ENCODE measurements at places on chromosomes 2 and 18. TPM values are rescaled to one million over a fixed set of nuclear protein-coding genes. Genes with fewer than 3 reads are reported as not detected.

GRCh38 chr2:19776941-19777514 lies 124.8 kb downstream of the TTC32 start:
- H3K4me3 ChIP-seq = no peak overlapping the region
- no peaks in the 10 kb centered on the region for H3K36me3 ChIP-seq
- no peak overlapping the region for H3K27ac ChIP-seq
- DNase-seq = no peak
- H3K27me3 ChIP-seq = no peaks in the 10 kb centered on the region

PDE11A gene
- 0.86 TPM for total RNA-seq

GRCh38 chr18:62026586-62026985 lies 133.8 kb upstream of the RNF152 start:
- H3K36me3 ChIP-seq = no peaks in the 10 kb centered on the region
- H3K27ac ChIP-seq = no peak overlapping the region
- peaks cover 11% of the 10 kb centered on the region for H3K4me1 ChIP-seq
- no peaks in the 10 kb centered on the region for H3K27me3 ChIP-seq
- no peak overlapping the region for H3K4me3 ChIP-seq

FBXO36 gene
- total RNA-seq = 2.3 TPM

DNA sequence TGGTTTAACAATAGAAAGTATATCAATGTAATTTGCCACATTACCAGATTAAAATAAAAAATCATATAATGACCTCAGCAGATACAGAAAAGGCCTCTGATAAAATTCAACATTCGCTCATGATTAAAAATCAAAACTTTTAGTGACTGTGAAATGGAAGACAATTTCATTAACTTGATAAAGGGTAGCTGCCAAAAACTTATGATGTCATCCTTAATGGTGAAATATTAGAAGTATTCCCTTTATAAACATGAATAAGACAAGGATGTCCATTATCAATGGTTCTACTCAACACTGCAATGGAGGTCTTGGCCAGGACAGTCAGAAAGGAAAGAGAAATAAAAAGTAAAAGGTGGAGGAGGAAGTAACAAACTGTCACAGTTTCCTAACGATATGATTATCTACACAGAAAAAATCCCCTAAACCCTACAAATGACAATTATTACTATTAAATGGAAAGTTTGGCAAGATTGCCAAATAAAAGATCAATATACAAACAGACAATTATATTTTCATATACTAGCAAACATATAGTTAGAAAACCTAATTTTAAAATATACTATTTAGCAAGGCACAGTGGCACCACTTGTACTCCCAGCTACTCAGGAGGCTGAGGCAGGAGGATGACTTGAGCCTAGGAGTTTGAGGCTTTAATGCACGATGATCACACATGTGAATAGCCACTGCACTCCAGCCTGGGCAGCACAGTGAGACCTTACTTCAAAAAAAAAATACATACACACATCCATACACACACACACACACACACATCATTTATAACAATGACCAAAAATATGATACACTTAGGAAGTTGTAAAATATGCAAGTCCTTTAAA lies 12.8 kb downstream of the METTL8 start:
- H3K4me1 ChIP-seq = no peaks in the 10 kb centered on the region
- no peaks in the 10 kb centered on the region for H3K27me3 ChIP-seq
- DNase-seq = no peak
- no peak overlapping the region for H3K4me3 ChIP-seq

DNA sequence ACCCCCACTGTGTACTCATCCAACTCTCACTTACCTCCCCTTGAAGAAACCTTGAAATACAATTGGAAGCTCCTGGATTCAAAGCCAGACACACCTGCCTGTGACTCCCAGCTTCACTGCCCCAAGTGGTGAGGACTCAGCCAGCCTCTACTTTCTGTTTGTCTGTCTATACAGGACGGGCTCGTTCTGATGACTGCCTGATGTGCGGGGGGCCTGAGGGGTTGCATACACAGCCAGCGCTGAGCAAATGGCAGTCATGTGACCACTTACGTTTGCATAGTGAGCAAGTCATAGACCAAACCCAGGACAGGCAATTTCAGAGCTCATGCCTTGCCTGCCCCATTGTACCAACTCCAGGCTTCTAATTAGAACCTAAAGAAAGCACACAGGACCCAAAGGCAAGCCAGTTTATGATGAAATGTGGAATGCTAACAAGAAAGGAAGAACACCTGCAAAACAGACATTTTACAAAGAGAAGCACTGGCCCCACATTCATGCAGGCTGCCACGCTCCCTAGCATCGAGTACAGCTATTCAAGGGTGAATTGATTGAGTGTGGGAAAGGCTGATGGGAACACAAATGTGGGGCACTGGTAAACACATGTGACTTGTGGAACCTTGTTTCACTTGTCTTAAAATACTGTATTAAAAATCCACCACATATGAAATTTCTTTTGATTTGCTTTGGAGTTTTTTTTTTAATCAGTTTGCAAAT lies 137.8 kb downstream of the LNPK start:
- H3K4me1 ChIP-seq = no peaks in the 10 kb centered on the region
- H3K27me3 ChIP-seq = no peaks in the 10 kb centered on the region
- H3K4me3 ChIP-seq = no peak overlapping the region
- no peak overlapping the region for H3K27ac ChIP-seq
- no peaks in the 10 kb centered on the region for H3K36me3 ChIP-seq

PRKAG3 gene
- total RNA-seq = not detected

DNA sequence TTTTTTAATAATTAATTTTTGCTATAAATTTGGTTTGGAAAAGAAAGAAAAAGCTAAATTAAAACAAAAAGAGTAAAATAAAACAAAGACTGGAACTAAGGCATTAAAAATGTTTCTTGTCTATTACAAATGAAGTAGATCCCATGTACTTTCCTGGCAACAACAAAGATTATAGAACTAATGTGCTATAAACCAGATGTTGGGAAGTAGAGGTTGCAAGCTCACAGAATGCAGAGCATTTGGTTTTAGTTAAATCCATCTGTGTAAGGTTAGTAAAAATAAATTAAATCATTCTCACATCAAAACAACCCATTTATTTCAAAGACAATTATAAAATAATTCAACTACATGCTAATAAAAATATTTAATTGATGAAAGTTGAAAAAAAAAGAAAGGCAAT lies 157.2 kb upstream of the ZC3H15 start:
- no peaks in the 10 kb centered on the region for H3K4me1 ChIP-seq
- no peak overlapping the region for H3K4me3 ChIP-seq
- no peak for DNase-seq

GRCh38 chr18:212780-213179 lies 54.4 kb downstream of the USP14 start:
- no peaks in the 10 kb centered on the region for H3K4me1 ChIP-seq
- peak; percentile 19 for DNase-seq
- H3K27ac ChIP-seq = no peak overlapping the region
- no peaks in the 10 kb centered on the region for H3K27me3 ChIP-seq

NEDD4L gene
- total RNA-seq = 7.1 TPM

CHRNA1 gene
- not detected for total RNA-seq

- no peak overlapping the region for H3K4me3 ChIP-seq
- H3K27me3 ChIP-seq = peaks cover 25% of the 10 kb centered on the region
- no peaks in the 10 kb centered on the region for H3K4me1 ChIP-seq
- H3K27ac ChIP-seq = no peak overlapping the region
Measured at GRCh38 chr2:233793465-233794127, 15.5 kb downstream of the MROH2A start.

DNA sequence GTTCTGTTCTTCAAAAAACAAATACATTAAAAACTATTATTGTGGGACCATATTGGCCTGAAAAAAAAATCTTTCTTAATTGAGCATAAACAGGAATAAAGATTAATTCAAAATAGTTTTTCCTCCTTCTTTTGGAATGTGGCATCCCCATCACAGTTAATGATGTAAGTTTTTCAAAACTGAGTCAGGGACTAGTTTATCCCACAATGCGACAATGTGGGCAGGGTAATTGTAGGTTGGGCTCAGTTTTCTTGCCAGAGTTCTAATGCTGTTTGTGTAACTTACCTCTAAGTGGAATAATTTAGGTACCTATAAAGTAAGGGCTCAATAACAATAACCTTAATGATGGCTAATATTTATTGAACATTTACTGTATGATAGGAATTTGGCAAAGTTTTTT lies 82.0 kb downstream of the PMS1 start:
- peaks cover 22% of the 10 kb centered on the region for H3K36me3 ChIP-seq
- H3K27me3 ChIP-seq = no peaks in the 10 kb centered on the region
- no peak overlapping the region for H3K4me3 ChIP-seq

RNF138 gene
- total RNA-seq = 14.4 TPM

TSPYL6 gene
- not detected for total RNA-seq

GRCh38 chr2:150548527-150548926 lies 61.1 kb upstream of the RND3 start:
- no peak overlapping the region for H3K4me3 ChIP-seq
- H3K27ac ChIP-seq = no peak overlapping the region
- H3K4me1 ChIP-seq = peaks cover 6% of the 10 kb centered on the region
- H3K36me3 ChIP-seq = no peaks in the 10 kb centered on the region
- H3K27me3 ChIP-seq = no peaks in the 10 kb centered on the region

GRCh38 chr2:238255636-238256035 lies 15.8 kb upstream of the HES6 start:
- no peak for DNase-seq
- H3K36me3 ChIP-seq = no peaks in the 10 kb centered on the region
- H3K27ac ChIP-seq = no peak overlapping the region
- H3K27me3 ChIP-seq = no peaks in the 10 kb centered on the region

DNA sequence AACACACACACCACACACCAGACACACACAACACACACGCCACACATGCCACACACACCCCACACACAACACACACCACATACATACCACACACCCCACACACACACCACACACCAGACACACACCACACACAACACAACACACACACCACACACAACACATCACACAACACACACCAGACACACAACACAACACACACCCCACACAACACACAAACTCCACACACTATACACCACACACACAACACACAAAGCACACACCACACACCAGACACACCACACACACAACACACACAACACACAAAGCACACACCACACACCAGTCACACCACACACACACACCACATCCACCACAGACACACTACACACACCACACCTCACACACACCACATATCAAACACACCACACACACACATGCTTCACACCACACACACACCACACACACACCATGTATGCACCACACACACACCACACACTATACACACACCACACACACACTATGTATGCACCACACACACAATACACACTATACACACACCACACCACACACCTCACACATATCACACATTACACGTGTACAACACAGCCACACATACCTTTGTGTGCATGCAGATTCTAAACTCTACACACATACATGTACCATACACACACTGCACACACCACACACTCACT lies 72.2 kb downstream of the TMEM18 start:
- no peak overlapping the region for H3K27ac ChIP-seq
- no peaks in the 10 kb centered on the region for H3K4me1 ChIP-seq
- no peak for DNase-seq
- no peaks in the 10 kb centered on the region for H3K36me3 ChIP-seq
- H3K4me3 ChIP-seq = no peak overlapping the region

GRCh38 chr2:101736233-101736632 lies 38.7 kb downstream of the MAP4K4 start:
- no peaks in the 10 kb centered on the region for H3K27me3 ChIP-seq
- peak; percentile 23 for DNase-seq
- H3K36me3 ChIP-seq = no peaks in the 10 kb centered on the region
- H3K4me1 ChIP-seq = peaks cover 80% of the 10 kb centered on the region
- peak overlapping the region; percentile 46 for H3K27ac ChIP-seq

RRM2 gene
- total RNA-seq = 23.5 TPM

- H3K36me3 ChIP-seq = no peaks in the 10 kb centered on the region
- no peak overlapping the region for H3K27ac ChIP-seq
- DNase-seq = peak; percentile 44
- no peaks in the 10 kb centered on the region for H3K4me1 ChIP-seq
- no peak overlapping the region for H3K4me3 ChIP-seq
Measured at GRCh38 chr2:134739879-134740301, 21.1 kb upstream of the TMEM163 start.

GRCh38 chr2:224837558-224837957 lies 121.4 kb upstream of the CCDC195 start:
- peak overlapping the region; percentile 61 for H3K27ac ChIP-seq
- H3K27me3 ChIP-seq = no peaks in the 10 kb centered on the region
- peak; percentile 94 for DNase-seq

GRCh38 chr18:3874581-3874980 lies 424.6 kb downstream of the TGIF1 start:
- H3K4me1 ChIP-seq = peaks cover 13% of the 10 kb centered on the region
- peak overlapping the region; percentile 75 for H3K4me3 ChIP-seq
- H3K36me3 ChIP-seq = no peaks in the 10 kb centered on the region

WDR7 gene
- 6.7 TPM for total RNA-seq

- DNase-seq = peak; percentile 72
- peaks cover 24% of the 10 kb centered on the region for H3K4me1 ChIP-seq
- H3K27ac ChIP-seq = no peak overlapping the region
- H3K4me3 ChIP-seq = no peak overlapping the region
Measured at GRCh38 chr2:8009010-8009597, 672.8 kb upstream of the ID2 start.

DNA sequence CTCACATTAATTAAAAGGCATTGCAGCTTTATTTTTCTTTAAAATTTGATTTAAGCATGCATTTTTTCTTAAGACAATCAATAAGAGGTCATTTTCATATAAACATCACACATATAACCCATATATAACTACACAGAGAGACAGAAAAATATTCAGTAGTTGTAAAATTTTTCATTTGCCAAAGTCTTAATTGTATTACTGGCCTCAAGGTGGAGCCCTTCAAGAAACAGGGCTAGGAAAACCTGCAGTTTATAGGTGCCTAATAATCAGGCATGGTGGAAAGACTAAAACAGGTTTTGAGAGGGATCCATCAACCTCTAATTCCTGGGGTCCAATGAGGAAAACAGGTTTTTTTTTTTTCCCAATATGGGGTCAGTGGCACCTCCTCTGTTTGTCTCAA lies 71.3 kb upstream of the ZNF804A start:
- DNase-seq = no peak
- no peaks in the 10 kb centered on the region for H3K36me3 ChIP-seq
- no peak overlapping the region for H3K27ac ChIP-seq
- H3K4me3 ChIP-seq = no peak overlapping the region
- H3K4me1 ChIP-seq = no peaks in the 10 kb centered on the region

DNA sequence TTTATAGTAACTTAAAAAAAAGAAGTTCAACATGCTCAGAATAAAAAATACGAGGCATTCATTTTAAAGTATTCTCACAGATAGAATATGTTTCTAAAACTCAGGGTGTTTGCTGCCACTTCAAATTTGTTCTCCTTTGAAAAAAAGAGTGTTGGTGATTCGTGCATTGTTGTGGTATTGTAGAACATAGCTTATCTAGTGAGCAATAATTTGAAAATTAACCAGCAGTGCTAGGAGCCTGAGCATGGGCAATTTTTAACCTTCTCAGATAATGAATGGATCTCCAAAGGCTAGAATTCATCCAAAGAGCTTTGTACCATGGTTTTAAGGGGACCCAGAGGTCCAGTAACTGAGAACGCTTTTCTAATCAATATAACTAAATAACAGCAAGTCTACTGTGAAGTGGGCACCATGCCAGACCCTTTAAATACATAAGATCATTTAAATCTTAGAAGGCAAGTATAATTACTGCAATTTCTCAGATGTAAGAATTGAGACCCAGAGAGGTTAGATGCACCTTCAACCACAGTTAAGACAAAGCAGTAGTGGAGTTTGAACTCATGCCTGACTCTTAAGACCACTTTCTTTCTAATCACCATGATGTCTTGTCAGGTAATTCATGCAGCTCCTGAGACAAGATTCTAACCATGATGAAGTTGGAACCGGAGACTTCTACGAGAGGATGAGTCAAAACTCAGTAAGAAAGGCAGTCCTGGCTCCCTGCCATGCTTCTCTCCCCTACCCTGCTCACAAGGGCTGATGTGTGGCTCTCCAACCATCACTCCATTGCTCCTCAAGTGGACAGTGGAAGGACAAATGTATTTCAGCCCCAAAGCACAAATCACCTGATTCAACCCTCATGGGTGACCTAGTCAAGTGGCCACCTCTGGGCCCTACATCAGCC lies 3.4 kb downstream of the CYRIA start:
- no peaks in the 10 kb centered on the region for H3K4me1 ChIP-seq
- no peaks in the 10 kb centered on the region for H3K36me3 ChIP-seq
- no peak overlapping the region for H3K27ac ChIP-seq

Measured in GM23248 (cell line).